ENCODE measurements at places on chromosomes 2 and 18.
A peak's percentile ranks its signal among the peaks of the same experiment; 100 is the strongest.

GRCh38 chr2:54671875-54672589 lies 51.4 kb upstream of the EML6 start:
- no peak for DNase-seq

DNA sequence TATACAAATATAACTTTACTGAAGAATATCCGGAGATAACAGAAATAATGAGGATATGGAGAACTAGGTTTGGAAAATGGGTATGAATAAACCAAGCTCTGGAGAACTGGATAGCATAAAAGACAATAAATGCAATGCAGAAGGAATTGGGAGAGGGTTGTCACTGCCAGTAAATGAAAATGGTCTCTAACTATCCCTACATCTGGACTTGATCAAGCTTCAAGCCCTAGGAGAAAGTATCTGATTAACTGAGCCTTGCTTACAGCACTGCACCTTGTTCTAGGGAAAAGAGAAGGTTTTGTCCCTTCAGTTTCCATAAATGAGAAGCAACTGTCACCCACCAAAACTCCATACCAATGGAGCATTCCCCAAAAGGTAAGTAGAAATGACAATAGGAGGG lies 514.6 kb upstream of the ZEB2 start:
- DNase-seq = no peak

- no peak for DNase-seq
These were observed 106.2 kb upstream of the DLX2 start for GRCh38 chr2:172208791-172209325.

DNA sequence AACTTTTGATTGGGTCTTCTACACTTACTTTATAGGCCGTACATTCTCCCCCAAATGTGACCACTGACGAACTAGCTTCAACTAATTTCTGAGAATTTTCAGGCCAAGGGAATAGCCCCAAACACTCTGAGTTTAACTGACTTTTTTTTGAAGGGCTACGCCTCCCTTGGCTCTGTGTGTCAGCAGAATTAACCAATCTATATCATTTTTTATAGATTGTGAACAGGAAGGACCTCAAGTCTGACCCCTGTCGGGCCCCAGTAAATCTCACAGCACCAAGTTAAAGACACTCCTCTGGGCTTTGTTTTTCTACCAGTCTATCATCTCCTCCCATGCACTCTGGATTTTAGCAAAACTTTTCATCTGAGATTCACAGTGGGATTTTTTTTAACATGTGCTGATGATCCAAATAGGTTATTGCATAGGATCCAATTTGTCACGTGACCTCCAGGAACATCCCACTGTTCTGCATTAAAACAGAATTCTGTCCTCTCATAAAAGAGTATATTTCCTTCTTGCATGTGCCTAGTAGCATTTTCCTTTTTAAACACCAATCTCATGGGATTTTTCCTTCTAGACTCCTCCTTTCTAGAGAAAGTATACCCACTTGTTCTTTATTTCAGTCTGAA lies 307.1 kb downstream of the OSR1 start:
- DNase-seq = no peak

DNA sequence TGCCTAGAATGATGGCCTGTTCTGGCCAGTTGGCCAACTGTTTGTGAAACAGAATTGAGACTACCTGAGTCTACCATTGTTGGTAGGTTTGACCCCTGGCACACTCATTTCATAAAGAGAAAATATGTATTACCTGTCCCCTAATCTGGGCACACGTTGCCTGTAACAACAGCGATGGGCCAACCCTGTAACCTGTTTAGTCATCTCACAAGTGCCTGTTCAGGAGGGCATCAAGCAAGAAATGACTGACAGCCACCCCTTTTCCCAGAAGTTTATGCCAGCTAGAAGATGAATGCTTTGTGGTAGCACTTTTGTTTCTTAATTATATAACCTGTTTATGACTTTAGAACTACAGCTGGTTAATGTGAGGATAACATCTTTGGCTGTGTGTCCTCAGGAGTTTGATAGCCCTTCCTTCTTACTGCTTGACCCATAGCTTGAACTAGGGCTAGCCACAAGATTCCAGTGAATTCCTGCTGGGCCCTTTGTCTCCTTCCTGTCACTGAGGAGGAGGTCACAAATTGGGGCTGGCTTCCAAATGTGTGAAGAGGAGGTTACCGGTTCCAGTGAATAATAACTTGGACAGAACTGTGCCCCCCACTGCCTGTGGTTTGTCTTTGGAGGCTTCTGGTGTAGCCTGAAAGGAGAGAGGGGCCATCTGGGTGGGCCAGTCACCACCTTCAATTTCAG lies 273.9 kb upstream of the EPAS1 start:
- no peak for DNase-seq

DNA sequence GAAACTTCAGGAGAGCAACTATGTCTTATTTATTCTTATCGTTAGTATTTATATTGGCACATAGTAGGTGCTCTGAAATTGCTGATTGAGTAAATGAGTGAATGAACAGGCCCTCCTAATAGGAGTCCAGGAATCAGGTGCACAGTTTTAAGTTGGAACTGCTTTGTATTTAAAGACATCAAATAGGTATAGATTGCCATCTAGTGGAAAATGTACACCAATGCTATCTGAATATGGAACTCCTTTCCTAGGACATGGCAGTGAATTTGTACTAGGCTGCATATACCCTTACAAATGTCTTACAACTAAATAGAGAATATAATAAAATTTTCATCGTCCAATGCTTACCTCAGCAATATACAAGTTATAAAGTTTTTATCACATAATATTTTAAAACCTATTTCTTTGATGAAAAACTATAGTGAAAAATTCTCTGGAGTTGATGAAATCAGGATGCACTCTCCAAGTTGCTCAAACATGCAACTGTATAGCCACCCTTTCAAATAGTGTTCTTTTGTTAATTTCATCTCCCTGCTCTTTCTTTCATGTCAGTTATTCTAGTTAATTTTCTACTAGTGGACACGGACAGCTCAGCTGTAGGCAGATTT lies 318.9 kb upstream of the SYT4 start:
- no peak for DNase-seq

DNA sequence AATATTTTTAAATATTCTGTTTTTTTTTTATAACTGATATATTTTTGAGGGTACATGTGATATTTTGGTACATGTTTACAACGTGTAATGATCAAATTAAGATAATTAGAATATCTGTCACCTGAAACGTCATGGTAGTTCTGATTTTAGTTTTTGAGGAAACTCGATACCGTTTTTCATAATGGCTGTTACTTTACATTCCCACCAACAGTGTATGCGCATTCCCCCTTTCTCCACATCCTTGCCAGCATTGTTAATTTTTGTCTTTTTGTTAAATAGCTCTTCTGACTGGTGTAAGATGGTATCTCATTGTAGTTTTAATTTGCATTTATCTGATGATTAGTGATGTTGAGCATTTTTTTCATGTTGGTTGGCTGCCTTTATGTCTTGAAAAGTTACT lies 206.8 kb upstream of the STON1 start:
- DNase-seq = no peak

DNA sequence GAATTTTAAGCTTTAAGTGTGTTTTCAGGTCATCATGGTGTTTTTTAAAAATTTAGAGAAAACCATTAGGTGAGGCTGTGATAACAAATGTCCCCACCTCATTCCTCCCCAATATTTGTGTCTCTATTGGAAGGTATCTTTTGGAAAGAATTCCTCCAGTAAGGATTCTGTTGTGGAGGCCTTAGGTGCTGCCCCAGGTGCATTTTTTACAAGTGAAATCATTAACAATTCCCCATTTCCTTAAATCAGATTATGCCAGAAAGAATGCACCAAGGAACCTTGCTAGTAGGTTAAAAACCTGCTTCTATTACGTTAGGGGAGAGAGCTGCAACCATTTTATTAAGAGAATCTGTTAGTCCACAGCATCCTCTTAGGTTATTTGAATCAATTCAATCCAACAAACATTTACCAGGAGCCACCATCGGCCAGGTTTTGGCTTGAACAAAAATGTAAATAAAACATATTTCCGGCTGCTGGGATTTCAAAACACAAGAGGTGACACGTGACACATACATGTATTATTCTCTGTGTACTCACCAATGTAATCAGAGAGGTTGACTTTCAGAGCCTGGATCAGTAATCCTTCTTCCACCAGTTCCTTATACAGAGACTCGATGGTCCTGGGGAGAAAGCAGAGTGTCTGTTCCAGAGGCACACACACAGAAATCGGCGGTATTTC lies 112.5 kb upstream of the ASB18 start:
- no peak for DNase-seq

DNA sequence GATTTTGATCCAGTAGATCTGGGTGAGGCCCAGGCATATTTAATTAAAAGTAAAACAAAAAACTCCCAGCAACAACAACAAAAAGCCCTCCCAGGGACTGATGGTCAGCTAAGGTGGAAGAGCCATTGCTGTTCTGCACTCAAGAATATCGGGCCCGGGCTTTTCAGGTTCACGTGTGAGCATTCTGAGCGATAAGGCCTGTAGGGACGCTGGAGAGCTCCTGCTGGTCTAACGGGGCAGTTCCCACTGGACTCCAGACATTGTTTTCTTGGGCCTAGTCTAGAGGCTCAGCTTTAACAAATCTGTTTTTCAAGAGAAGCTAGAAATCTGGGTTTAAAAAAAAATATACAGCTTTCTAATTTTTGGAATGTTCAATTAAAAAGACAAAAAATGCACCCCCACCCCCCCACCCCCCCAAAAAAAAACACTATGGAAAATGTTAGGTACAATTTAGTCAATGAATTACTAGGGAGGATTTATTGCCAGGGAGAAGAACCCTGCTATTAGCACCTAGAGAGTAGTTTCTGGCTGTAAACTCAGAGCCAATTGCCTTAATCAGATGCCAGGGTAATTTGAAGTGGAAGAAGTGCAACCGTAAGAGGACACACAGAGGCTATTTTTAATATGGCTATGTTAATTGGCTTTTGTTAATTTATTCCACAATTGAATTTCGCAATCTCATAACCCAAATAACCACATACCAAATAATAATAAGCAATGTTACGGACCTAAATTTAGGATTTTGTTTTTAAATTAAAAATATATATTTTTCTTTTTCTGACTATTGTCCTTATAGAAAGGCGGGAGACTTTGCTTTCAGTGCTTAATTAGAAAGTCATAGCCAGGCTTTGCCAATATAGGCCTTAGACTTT lies 78.9 kb downstream of the MAP4K4 start:
- DNase-seq = no peak

DNA sequence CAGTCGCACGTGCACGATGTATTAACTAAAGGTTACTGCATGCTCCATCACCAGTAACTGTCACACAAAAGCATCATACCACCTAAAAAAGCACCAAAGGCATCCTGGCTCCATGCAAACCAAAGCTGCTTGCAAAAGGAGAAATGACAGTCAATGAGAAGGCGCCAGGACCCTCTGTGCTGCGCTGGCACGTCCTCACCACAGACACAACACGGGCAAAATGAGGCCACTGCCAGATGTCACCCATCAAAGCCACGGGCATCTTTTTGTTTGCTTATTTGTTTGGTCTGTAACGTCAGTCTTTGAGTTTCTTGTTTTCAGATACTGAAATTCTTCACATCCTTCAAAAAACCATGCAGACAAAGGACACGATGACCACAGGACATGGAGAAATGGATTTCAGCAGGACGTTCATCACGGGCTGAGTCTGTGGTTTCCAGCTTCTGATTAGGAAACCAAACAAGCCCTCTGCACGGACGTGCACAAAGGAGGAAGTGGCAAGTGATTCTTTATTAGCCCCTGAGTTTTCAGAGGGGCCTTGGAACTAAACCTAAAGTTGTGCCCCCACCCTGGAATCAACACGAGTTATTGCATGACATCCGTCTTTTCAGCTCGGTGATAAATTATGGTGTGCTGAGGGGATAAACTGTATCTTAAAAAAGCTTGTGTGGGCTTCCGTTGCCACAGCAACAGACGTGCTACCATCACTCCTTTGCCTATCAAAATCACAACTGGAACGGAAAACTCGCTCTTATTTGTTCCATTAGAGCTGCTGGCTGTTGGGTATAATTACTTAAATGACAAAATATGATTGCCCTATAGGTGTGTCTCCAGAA lies 181.8 kb downstream of the EIPR1 start:
- no peak for DNase-seq

GRCh38 chr2:223230352-223230751 lies 178.4 kb downstream of the KCNE4 start:
- no peak for DNase-seq

DNA sequence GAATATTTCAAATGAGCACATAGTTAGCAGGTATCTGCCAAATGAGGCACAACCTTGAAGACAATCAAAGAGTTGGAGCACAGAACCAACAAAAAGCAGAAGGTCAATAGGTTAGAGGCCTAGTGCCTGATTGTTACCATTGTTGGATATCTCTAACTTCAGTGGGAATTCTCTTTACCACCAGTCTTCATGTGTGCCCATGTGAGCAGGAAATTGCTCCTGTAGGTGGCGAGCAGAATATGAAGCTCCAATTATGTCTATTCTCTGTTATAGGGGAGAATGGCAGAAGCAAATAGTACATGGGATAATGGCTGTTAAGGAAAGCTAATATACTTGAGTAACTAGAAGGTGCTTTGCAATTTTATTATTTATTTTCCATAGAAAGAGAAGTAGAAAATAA lies 14.9 kb upstream of the ZNF385B start:
- DNase-seq = no peak

DNA sequence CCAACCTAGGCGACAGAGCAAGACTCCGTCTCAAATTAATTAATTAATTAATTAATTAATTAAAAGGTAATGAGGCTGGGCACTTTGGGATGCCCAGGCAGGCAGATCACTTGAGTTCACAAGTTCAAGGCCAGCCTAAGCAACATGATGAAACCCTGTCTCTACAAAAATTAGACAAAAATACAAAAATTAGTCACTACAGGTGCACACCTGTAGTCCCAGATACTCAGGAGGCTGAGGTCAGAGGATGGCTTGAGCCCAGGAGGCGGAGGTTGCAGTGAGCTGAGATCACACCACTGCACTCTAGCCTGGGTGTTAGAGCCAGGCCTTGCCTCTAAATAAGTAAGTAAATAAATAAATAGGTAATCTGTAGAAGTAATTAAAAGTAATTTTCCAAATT lies 6.8 kb downstream of the SF3B1 start:
- no peak for DNase-seq

DNA sequence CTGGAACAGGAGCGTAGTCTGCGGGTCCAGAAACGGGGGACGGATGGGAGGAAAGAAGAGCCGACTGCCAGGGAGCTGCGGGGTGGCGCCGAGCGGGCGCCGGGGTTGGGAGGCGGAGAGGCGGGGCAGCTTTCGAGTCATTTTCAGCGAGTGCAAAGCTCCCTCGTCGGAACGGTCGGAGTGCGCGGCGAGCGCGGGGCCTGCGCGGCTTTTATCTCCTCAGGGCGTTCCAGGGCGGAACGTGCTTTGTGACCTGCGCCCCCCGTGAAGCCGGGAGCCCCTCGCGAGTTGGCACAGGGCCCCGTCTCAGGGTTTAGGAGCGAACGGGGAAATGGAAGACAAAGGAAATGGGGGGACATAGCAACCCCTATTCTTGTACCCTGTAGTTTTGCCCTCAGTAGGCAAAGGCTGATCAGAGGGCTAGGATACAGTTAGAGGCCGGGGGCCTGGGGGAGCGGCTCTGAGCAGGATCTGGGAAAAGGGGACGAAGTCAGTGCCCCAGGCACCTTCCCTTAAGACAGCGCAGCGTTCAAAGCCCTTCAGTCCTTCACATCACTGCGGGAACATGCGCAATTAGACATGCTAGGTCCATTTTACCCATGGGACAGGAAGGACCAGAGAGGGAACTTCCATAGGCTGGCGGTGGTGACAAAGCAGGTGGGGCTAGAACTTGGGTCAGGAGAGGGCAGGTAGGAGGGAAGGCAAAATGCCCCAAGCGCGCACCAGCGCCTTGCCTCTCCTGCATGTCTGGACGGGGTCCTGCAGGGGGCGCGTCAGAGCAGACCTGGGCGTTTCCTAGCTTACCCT lies 60.1 kb upstream of the IL1RL1 start:
- DNase-seq = peak; percentile 43

- no peak for DNase-seq
These were observed 73.1 kb upstream of the STK17B start for GRCh38 chr2:196244516-196244915.

GRCh38 chr18:35290094-35290735 lies at the start of gene ZSCAN30:
Gene ZSCAN30 (minus strand): TSS chr18:35290229. CDS start chr18:35264352, 25,877 bp downstream.
- peak; percentile 95 for DNase-seq
